Muscle of leg (tissue), 16 donors: ENCODE measurements at places on chromosomes 11 and 22. TPM values are rescaled to one million over a fixed set of nuclear protein-coding genes. Genes with fewer than 3 reads are reported as not detected.
A peak's percentile ranks its signal among the peaks of the same experiment; 100 is the strongest.

The ARFIP2 gene
- total RNA-seq: 29.7 TPM

DNA sequence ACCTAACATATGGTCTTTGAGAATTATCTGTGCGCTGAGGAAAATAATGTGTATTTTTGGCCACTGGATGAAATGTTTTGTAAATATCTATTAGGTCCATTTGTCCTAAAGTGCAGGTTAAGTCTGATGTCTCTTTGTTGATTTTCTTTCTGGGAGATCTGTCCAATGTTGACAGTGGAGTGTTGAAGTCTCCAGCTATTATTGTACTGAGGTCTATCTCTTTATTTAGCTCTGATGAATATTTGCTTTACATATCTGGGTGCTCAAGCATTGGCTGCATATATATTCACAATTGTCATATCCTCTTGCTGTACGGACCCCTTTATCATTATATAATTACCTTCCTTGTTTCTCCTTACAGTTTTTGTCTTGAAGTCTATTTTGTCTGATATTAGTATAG, 833.8 kb downstream of the DLG2 start:
- no peak overlapping the region for H3K4me3 ChIP-seq
- no peaks in the 10 kb centered on the region for H3K36me3 ChIP-seq
- no peak overlapping the region for H3K27ac ChIP-seq
- no peaks in the 10 kb centered on the region for H3K27me3 ChIP-seq

DNA sequence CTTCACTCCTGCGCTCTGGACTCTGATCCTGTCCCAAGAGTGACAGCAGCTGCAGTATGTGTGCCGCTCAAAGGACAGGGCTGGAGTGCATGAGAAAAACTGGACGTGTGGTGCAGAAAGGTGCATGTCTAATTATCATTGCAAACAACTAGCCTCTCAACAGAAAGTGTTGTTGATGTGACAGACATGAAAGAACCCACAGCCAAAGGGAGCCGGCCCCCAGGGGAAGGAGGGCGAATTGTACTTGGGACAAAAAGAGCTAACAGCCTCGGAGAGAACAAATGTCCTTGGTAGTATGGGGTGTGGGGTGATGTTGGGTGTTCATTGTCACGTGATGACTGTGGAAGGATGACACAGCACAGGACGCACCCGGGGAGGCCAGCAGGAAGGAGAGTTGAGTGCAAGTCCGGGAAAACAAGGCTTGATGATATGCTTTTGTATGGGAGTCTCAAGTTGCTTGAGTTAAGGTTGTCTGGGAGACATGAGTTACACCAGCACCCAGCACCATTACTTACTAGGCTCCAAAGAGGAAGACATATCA, 325.5 kb downstream of the NTM start:
- peaks cover 28% of the 10 kb centered on the region for H3K27me3 ChIP-seq
- H3K4me3 ChIP-seq: no peak overlapping the region
- no peaks in the 10 kb centered on the region for H3K36me3 ChIP-seq
- peaks cover 6% of the 10 kb centered on the region for H3K4me1 ChIP-seq

The MYBPC3 gene
- total RNA-seq: 0.13 TPM

DNA sequence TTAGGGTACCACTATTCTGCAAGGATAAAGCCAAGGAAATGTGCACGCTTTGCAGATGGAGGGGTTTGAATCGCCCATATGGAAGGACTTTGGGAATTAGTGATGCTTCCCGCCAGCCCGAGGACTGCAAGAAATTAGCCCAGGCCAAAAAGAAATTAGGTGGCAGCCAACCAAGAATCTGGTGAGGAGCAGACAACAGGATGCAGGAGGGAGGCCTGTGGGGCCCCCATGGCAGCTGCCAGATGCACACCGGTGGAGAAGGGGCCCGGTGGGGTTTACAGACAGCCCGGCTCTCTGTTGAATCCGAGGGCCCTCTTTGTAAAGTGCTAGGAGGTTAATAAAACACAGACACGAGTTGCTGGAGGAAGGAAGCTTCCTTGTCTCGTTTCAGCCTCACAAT, 73.5 kb downstream of the TIMP3 start:
- H3K4me1 ChIP-seq: peaks cover 19% of the 10 kb centered on the region
- H3K27ac ChIP-seq: no peak overlapping the region
- DNase-seq: peak; percentile 89
- H3K27me3 ChIP-seq: no peaks in the 10 kb centered on the region
- no peak overlapping the region for H3K4me3 ChIP-seq

- H3K27me3 ChIP-seq: no peaks in the 10 kb centered on the region
- DNase-seq: peak; percentile 33
- no peak overlapping the region for H3K27ac ChIP-seq
Measured at GRCh38 chr22:42511401-42511891, 8.2 kb downstream of the RRP7A start.

GRCh38 chr11:69945157-69945556, 125.9 kb upstream of the FGF3 start:
- H3K4me3 ChIP-seq: no peak overlapping the region
- no peak overlapping the region for H3K27ac ChIP-seq
- peaks cover 6% of the 10 kb centered on the region for H3K4me1 ChIP-seq
- DNase-seq: no peak
- peaks cover 16% of the 10 kb centered on the region for H3K27me3 ChIP-seq

The TNNI2 gene
- total RNA-seq: 3,726 TPM

- DNase-seq: no peak
- H3K27ac ChIP-seq: no peak overlapping the region
Measured at GRCh38 chr11:68835328-68835727, 6.4 kb downstream of the CPT1A start.

DNA sequence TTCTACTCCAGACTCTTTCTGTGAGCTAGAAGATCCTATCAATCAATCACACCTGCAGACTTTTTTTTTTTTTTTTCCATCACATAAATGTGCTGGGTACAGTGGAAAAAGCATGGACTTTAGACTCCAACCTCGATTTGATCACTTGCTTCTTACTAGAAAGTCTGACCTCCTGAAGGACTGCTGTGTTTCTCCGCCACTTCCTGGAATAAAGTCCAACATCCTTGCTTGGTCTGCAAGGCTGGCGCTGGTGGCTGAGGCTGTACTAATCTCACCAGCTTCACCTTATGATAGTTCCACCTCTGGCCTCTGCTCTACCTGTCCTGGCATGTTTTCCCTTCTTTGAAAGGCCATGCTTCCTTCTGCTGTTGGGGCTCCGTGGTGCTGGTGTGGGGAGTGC, 60.9 kb upstream of the SESN3 start:
- H3K4me3 ChIP-seq: no peak overlapping the region
- H3K36me3 ChIP-seq: no peaks in the 10 kb centered on the region
- H3K27me3 ChIP-seq: no peaks in the 10 kb centered on the region

DNA sequence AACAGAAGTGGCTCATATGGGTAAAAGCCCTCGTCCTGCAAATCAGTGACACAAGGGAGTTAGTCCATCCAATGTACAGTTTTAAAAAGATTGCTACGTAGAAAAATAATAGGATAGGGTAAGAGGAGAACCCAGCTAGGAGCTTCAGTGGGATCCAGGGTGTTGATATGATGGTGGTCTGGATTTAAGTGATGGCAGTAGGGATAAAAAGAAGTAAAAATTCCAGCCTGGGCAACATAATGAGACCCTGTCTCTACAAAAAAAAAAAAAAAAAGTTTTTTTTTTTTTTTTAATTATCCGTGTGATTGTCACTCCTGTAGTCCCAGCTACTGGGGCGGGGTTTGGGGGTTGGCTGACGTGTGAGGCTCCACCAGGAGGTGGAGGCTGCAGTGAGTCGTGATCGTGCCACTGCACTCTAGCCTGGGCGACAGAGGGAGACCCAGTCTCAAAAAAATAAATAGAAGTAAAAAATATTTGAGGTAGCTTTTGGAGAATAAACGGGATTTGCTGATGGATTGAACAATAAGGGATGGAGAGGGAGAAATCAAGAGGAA, 7.0 kb upstream of the L3MBTL2 start:
- peak overlapping the region; percentile 68 for H3K4me3 ChIP-seq
- DNase-seq: no peak
- H3K27ac ChIP-seq: no peak overlapping the region
- H3K27me3 ChIP-seq: peaks cover 17% of the 10 kb centered on the region
- H3K36me3 ChIP-seq: no peaks in the 10 kb centered on the region
- H3K4me1 ChIP-seq: peaks cover 13% of the 10 kb centered on the region

DNA sequence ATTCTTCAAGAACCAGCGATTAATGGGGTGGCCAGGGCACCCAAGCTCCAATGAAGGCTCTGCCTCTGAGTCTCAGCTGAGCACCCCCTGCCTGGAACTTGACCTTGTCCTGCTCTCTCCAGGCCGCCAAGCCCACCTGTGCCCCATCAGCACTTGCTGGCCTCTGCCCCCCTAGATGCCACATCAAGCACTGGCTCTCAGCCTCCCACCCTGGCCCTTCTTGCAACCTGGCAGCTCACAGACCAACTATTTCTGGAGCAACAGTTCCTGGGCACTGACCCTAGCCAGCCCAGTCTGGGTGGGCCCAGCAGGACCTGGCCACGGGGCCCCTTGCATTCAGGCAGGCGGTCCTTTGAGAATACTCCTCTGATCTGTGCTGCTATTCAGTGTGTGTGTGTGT, 98.8 kb upstream of the PITPNB start:
- no peak overlapping the region for H3K27ac ChIP-seq
- H3K27me3 ChIP-seq: no peaks in the 10 kb centered on the region
- no peak overlapping the region for H3K4me3 ChIP-seq
- H3K4me1 ChIP-seq: peaks cover 48% of the 10 kb centered on the region
- DNase-seq: no peak

The TMEM121B gene
- 1.2 TPM for total RNA-seq

- no peaks in the 10 kb centered on the region for H3K36me3 ChIP-seq
- no peaks in the 10 kb centered on the region for H3K27me3 ChIP-seq
- peaks cover 10% of the 10 kb centered on the region for H3K4me1 ChIP-seq
Measured at GRCh38 chr11:121555121-121555520, 102.4 kb upstream of the SORL1-AS1 start.

DNA sequence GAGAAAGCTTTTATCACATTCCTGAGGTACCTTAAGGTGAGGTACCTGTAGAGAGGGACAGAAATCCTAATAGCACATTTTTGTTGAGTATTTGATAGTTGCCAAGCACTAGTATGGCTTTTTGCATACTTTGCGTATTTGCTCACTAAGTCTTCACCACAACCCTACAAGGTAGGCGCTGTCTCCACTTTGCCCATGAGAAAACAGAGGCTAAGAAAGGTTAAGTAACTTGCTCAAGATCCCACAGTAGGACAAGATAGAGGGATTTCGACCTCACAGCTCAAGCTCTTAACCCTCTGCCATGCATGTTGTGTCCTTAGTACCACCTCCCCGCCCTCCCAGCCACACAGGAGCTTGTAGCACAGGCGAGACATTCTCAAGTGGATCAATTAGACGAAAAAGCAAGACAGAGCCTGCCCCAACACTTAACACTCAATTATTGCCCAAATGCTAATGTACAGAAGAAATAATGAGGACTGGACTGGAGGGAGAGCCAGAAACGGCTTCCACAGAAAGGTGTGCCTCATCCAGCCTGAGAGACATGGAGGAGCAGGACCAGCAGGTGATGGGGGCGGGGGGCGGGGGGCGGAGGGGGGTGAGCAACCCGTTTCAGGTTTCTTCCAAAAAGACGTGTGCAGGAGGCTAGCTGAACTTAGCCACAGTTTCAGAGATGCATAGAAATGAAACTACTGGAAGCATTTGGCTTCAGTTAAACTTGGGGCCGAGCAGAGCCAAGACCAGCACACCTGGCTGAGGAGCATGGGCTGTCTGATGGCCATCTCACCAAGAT, 26.7 kb upstream of the CD44 start:
- H3K27ac ChIP-seq: no peak overlapping the region
- H3K4me1 ChIP-seq: peaks cover 20% of the 10 kb centered on the region
- DNase-seq: no peak
- no peak overlapping the region for H3K4me3 ChIP-seq
- no peaks in the 10 kb centered on the region for H3K27me3 ChIP-seq

The CARD18 gene
- total RNA-seq: 0.13 TPM

DNA sequence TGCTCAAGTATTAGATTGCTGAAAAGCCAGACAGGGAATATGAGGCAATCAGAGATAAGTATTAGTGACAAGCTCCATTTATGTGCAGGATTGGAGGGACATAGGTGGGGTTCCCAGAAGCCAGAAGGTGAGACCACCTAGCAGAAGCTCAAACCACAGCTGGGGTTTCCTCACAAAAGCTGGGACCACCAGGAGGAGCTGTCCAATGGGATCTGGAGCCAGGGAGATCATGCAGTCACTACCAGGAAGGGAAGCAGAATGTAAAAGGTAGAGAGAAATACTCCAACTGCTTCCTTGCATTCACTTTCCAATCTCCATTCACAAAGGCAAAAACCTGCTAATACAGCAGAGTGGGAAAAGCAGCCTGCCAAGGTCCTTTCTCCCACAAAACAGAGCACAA, 5.2 kb upstream of the FSHB start:
- no peaks in the 10 kb centered on the region for H3K4me1 ChIP-seq
- H3K36me3 ChIP-seq: no peaks in the 10 kb centered on the region
- H3K27me3 ChIP-seq: no peaks in the 10 kb centered on the region
- no peak for DNase-seq
- H3K27ac ChIP-seq: no peak overlapping the region

- DNase-seq: no peak
- H3K27me3 ChIP-seq: no peaks in the 10 kb centered on the region
- H3K27ac ChIP-seq: no peak overlapping the region
- H3K4me3 ChIP-seq: no peak overlapping the region
- H3K36me3 ChIP-seq: peaks cover 46% of the 10 kb centered on the region
Measured at GRCh38 chr22:19917389-19918138, 24.0 kb upstream of the COMT start.

The CDHR5 gene
- 0.75 TPM for total RNA-seq

DNA sequence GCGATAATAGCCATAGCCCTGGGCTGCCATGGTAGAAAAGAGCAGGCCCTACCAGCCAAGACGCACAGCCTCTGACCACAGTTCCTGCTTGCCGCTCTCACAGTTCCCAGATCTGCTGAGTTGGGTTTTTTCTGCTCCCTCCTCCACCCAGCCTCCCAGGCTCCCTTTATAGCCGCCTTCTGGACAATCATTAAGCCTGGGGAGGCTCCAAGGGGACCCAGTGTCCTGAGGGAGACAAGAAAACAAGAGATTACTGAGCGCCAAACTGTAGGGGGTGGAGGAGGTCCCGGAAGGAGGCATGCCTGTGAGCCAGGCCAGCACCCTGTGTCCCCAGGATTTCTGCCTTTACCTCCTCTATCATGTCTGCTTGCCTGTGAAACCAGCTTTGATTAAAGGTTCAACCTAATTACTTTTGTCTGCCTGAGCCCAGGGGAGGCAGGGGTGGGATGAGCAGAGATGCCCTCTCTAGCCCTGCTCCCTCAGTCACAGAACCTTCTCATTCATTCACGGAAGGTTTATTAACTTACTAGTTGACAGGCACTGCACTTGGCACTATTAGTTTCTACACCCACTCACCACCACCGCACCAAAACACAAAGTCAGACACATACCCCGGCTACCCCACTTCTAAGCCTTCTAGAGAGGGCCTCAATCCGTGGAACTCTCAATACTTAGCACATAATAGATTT, 1.2 kb downstream of the SLC37A4 start:
- peak overlapping the region; percentile 7 for H3K27ac ChIP-seq
- H3K27me3 ChIP-seq: no peaks in the 10 kb centered on the region
- H3K4me1 ChIP-seq: peaks cover 22% of the 10 kb centered on the region
- peak; percentile 44 for DNase-seq
- peaks cover 37% of the 10 kb centered on the region for H3K36me3 ChIP-seq

DNA sequence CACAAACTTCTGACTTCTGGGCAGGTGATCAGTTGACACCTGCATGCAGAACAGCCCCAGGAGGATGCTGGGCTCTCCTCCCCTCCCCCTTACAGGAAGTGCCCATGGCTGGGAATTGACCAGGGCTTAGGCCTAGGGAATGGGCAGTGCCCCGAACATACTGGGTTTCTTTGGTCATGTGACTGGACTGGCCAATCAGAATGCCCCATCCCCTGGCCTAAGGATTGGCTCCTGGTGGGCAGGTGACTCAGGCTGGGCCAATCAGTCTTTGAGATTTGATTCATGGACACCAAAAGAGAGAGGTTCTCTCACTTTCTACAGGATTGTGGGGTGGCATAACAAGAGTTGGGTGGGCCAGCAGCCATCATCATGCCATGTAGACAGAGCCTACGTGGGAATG, 37.1 kb downstream of the MCM5 start:
- peaks cover 13% of the 10 kb centered on the region for H3K36me3 ChIP-seq
- H3K4me1 ChIP-seq: peaks cover 3% of the 10 kb centered on the region
- H3K4me3 ChIP-seq: no peak overlapping the region

The VPREB3 gene
- total RNA-seq: 0.40 TPM
